Kidney (tissue), 22 donors: ENCODE measurements at places on chromosomes 3 and 15.

GRCh38 chr3:37537914-37538691 is 323.6 kb upstream of the CTDSPL start:
- DNase-seq: peak; percentile 69

DNA sequence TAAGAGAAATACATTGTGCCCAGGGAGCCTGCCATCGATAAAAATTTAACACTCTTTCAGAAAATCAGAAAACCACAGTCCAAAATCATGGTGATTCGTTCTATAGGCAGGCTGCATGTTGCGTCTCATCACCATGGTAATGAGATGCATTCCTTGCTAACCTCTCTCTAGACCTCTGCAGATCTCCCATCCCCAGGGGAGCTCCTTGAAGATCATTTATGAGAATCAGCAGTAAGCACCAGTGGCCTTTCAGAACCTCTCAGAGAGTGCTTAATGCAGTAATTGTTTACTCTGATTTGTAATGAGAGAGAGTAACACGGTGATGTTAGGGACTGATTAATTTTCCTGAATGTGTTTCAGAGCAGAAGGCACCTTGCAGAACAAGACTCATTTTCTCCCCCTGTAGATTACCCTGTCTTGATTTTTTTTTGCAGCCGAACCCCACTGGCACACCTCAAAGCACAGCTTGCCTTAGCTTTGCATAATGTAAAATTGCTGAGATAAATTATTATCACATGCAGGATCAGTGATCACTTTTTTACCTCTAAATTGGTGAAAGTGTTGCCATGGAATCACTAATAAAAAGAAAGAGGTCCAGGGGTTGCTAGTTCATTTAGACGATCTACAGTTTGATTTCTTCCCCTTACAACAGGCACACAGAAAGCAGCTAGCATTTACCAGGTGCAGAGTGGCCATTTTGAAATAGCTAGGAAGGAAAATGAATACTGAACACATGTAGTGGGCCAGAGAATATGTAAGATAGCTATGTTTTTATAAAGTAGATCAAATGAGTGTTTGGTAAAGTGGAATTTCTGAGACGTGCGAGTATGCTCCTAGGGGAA is 98.9 kb upstream of the CHL1 start:
- no peak for DNase-seq

GRCh38 chr3:186839874-186840641 is 2.5 kb upstream of the ADIPOQ start:
- DNase-seq: no peak

DNA sequence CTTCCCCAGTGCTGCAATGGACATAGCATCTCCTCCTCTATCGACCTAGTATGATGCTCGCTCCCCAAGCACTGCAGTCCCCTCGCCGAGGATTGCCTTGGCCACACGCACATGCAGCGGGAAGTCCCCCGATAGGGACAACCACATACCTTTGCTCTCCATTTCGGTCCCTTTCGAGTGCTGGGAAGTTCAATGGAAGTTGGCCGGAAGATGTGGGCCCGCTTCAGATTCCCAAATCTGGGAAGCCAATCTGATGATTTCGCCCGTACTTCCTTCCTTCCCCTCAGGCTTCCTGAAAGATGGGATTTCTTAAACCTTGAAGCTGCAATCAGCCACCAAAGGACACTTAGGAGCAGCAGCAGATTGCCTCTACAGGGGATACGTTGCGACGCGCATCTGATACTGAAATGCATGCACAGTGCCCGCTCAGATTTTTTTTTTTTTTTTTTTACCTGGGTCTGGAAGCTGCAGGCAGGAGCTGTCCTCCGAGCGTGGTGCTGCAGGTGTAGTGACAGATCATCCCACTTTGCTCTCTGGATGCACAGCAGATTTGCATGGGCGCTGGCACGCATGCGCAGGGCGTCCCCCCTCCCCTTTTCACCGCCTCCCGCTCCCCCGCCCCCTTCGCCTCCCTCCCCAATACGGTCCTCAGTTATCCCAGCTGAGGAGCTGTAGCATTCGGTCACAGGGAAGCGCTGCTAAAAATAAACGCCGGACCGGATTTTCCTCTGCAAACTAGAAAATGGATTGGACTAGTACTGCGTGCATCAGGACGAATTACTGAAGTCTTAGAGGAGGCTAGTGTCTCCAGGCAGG is at the start of gene FGF12:
Gene FGF12, minus strand, starts transcription at position 510 of the 816 bp plus-strand sequence.
- peak; percentile 94 for DNase-seq

DNA sequence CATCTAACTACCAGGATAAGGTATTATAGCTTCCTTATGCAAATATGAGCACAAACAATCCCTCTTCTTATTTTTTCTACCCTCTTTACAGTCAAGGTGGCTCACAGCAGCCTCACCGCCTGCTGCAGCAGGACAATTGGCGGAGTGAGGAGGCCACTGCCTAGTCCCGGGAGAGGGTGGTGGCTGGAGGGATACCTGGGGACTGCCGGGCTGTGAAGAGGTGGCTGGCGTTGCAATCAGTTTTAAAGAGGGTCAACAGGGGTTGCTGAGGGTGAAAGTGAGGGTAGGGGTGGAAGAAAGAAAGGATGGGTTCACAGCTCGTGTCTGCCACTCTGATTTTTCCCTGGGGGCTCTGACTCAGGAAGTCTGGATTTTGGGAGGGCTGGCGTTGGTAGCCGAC is 105.1 kb upstream of the SLC6A6 start:
- no peak for DNase-seq
